Activated CD8-positive, alpha-beta memory T cell treated with anti-CD3 and anti-CD28 coated beads for 4 hours (primary cell): ENCODE measurements at places on chromosomes 16 and 17.

GRCh38 chr16:25868706-25869370 lies 177.1 kb downstream of the HS3ST4 start:
- no peak for DNase-seq

DNA sequence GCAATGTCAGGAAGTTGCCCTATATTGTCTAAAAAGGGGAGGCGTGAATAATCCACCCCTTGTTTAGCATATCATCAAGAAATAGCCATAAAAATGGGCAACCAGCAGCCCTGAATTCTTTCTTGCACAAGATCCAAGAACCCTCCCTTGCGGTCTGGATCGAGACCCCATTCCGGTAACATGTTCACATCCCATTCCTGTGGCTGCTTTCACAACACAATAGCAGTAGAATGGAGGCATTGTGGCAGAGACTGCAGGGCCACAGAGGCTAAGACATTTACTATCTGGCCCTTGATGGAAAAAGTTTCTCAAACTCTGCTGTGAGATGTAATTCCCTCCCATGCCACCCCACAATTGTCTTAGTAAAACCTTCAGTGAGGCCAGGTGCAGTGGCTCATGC lies 73.2 kb downstream of the RMI2 start:
- no peak for DNase-seq

DNA sequence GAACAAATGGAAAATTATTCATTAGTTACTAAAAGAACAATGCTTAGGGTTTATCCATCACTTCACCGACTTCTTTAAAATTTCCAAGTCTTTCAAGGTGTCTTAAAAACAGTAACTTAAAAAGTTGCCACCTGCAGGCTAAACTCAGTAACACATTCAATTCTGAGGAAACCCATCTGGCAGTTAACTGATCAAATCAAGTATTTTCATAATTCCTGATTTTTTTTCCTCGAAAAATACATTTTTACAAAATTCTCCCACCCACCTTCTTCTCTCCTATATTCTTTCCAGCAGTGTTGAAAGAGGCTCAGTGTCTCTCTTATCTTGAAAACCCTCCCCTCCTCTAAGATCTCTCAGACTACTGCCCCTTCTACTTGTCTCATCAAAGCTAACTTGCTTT lies 29.9 kb downstream of the PARN start:
- no peak for DNase-seq

DNA sequence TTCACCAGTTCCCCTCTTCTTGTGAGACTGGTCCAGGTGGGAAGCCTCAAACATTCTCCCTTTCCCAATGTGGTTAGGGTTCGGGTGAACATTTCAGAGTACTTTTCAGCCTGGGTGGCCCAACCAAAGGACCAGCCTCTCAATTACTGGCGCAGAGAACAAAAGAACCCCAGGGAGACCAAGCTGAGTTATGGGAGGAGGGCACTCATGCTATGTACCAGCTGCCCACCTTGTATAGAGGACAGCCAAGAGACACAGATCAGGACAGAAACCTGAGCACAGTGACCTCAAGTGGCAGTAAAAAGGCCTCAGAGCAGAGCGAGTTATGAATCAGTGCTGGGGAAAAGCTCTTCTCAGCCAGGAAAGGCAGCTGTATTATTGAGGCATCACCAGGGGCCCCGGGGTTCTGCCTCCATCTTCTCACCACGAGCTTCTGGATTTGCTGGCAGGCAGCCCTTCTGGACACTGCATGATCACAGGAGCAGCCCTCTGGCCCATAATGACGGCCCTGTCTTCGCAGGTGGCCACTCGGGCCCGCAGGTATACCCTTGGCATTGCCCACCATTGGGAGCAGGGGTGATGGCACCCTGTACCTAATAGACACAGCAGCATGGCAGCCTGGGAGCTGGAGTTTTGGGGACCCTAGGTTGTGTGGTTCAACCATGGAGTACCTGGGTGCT lies 3.8 kb downstream of the G6PC3 start:
- no peak for DNase-seq

GRCh38 chr17:16443511-16444257 lies 28.3 kb downstream of the TRPV2 start:
- DNase-seq: no peak

GRCh38 chr16:85553436-85554113 lies 59.5 kb upstream of the GSE1 start:
- no peak for DNase-seq

DNA sequence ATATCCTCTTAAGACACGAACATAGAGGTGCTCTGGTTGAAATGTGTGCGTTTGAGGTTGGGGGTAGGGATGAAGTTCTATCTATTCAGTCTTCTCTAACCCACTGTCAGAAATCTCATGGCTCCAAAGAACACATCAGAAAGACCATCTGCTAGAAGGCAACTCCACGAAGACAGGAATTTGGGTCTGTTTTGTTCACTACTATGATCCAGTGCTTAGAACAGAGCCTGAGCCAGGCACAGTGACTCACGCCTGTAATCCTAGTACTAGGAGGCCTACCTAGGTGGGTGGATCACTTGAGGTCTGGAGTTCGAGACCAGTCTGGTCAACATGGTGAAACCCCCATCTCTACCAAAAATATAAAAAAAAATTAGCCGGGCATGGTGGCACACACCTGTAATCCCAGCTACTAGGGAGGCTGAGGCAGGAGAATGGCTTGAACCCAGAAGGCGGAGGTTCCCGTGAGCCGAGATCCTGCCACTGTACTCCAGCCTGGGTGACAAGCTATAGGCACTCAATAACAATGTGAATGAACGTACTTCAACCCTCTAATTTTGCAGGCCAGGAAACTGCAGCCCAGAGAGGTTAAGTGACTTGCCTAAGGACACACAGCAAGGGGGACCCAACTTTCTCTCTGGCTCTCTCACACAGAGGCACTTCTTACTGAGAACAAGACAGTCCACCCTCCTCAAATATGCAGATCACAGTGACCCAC lies 2.3 kb downstream of the CASKIN2 start:
- no peak for DNase-seq

DNA sequence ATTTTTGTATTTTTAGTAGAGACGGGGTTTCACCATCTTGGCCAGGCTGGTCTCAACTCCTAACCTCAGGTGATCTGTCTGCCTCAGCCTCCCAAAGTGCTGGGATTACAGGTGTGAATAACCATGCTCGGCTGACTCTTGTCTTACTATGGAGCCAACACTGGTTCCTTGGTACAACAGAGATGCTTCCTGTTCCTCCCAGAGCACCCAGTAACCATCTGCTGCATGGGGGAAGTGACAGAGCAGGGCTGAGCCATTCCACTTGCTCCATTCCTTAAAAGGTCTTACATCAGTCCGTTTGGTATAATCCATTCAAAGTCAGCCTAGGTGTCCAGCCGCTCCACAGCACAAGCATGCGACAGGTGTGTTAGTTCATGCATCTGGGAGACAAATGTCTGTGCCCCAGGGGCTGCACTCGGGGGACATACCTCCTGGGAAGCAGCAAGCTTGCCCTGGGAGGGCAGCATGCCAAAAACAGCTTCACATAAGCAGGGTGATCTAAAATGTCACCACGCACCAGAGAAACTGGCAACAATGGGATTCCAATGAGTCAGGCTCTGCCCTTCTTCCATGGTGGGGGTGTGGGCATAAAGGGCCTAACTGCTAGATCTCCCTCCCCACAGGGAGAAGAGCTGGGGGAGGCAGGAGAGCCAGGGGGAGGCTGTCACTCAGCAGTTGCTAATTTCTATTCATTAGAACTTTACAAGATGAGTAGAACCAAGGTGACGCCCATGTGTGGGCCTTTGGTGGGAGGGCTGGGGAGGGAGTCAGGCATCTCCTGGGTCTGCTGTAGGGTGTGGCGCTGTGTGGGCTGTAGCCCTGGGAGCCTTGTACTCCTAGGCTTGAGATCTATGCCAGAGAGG lies 35.5 kb downstream of the PIPOX start:
- DNase-seq: no peak

- DNase-seq: no peak
Observed at GRCh38 chr16:58120234-58120633, 8.9 kb downstream of the CFAP20 start.

DNA sequence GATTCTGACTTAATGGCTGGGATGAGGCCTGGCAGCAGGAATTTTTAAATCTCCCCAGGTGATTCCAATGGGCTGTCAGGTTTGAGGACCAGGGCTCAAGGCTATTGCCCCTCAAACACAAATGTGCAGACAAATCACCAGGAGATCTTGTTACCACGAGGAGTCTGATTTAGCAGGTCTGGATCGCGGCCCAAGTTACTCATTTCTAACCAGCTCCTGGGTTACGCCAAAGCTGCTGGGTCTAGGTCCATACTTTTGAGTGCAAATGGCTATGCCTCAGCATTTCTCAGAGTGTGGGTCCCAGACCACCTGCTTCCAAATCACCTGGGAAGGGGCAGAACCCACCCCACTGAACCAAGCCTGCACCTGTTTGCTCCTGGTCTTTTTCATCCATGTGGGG lies 33.1 kb downstream of the CNGB1 start:
- DNase-seq: no peak

- no peak for DNase-seq
Observed at GRCh38 chr17:10875984-10876555, 38.2 kb upstream of the PIRT start.

DNA sequence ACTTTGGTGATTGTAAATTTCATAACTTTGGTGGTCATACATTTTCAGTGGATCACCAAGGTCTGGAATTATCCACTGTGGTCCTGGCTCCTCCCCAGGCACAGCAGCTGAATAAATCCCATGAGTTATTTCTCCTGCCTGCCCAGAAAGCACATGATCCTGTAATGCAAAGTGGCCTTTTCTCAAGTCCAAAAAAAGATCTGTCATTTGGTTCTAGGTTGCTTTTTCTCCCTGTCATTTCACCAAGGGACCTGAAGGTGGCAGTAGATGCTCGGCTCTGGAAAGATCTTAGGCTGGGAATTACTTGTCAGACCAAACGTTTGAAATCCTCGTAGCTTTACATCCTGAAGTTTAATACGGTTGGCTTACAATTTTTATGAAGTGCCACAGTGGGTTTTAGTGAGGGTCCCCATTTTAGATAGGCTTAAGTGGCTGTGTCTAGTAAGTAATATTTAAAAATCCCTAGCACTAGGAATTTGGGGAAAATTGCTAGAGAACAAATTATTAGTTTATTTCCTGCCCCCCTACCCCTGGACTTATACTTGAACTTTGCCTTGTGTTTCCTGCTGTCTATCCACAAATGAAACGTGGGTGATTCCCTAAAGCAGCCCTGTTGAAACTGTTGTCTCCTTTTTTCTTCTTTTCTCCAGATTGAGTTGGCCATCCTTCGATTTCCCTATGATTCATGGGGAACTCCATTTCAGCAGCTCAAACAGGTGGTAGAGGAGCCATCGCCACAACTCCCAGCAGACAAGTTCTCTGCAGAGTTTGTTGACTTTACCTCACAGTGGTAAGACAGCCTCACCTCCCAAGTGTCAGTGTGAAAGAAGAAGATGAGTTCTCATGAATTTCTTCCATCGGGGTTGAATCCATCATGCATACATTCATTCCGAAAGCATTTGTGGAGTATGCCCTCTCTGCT lies 111.7 kb downstream of the MAP2K6 start:
- DNase-seq: no peak

DNA sequence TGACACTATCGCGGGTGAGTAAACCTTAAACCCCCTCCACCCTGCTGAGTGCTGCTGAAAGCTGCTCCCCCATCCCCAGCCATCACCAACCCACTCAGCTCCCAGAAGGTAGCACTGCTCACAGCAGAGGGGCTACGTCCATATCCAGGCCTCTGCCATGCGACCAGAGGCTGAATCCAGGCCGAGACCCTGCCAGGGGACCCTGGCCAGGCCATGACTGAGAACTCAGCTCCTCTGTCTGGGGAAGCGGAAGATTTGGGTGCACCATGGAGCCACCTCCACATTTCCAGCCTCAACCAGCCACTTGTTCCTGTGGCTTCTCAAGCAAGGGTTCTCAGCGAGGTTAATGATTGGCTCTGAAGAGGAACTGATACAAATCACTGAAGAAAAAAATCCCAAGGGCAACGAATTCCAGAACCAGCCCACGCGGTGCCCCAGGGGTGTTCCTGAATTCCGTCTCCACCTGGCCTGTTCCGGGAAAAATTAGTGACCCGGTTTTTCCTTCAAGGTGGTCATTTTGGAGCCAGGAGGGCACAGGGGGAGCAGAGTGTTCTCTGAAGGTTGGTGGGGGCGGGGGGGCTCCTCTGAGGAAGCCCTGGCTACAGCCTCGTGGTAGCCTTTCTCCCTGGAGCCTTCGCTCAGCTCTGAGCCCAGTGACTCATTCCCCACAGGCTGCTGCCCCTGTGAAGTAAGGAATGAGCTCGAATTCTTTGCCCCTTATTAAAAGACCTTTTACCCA lies 9.3 kb upstream of the SLC16A5 start:
- no peak for DNase-seq

GRCh38 chr17:62793919-62794665 lies 14.0 kb downstream of the MARCHF10 start:
- no peak for DNase-seq

DNA sequence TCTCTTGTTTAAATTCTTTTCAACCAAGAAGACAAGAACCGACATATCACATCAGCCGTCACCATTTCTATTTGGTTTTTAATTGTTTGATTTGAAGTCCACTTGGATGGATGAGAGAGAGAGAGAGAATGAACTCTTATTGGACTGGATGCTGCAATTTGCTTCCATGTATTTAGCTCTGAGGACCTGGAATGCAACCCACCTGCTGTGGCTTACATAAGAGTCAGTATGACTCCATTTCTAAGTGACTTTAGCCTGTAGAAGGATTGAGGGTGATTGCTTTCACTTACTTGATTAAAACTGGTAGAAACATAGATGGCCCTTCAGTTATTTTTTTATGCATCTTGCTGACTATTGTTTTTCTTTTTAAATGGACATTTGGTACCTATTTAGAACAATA lies 296.1 kb downstream of the CNTNAP4 start:
- DNase-seq: no peak

- DNase-seq: no peak
Observed at GRCh38 chr17:59785091-59785799, 77.8 kb downstream of the VMP1 start.
